NCI-H226 (cell line): ENCODE measurements at places on chromosomes 5 and 9.

DNA sequence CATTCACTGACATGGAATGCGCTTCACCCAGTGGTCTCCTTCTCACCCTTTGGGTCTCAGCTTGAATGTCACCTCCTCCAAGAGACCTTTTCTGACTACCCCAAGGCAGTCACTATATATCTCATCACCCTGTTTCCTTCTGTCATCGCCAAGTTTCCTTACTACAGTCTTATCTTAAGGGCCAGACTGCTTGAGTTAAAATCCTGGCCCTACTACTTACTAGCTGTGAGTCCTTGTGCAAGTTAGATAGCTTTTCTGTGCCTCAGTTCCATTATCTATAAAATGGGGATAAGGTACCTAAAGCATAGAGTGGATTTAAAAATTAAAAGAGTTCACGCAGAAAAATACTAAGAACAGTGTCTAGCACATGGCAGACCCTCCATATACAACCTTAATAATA lies 132.4 kb downstream of the GABBR2 start:
- no peak for DNase-seq

DNA sequence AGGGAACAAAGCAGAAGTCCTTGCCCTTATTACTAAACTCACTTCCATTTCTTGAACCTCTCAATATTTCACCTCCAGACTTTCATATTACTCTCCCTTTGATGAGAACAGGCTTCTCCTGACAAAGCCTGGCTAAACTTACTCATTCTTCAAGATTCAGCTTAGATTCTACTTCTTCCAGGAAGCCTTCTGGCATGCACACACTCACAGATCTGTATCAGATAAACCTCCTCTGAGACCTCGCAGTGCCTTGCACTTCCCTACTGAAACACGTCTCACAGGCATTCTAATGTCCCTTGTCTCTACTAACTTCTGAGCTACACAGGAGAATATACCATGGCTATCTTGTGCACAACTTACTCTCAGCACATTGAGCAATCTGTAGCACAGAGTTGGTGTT lies 16.6 kb upstream of the PAPPA start:
- no peak for DNase-seq

GRCh38 chr9:71357346-71357745 lies 235.9 kb upstream of the TRPM3 start:
- DNase-seq, result no peak

DNA sequence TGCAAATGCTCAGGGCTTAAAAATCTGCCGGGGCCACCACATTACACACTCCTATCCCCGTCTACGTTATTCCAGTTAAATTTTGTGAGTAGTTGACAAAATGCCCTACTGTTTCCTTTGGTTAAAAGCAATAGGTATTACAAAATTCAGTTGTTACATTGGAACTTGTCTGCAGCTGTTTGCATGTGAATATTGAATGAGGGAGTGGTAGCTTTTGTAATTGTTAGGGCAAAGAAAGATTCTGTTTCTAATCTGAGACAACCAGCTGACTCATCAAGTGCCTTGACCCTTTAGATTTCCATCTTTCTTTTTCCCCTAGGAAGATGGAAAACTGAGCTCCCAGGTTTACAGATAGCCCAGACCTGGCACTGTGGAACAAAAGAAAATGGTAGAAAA lies 30.2 kb downstream of the MAML1 start:
- DNase-seq, result no peak

- no peak for DNase-seq
Observed at GRCh38 chr5:78500871-78501270, 140.5 kb downstream of the SCAMP1 start.

GRCh38 chr5:160271396-160271795 lies 41.0 kb downstream of the CCNJL start:
- DNase-seq, result no peak

GRCh38 chr5:127916885-127917573 lies 166.5 kb upstream of the SLC12A2 start:
- DNase-seq, result no peak

GRCh38 chr9:70340572-70340971 lies 73.9 kb downstream of the KLF9 start:
- no peak for DNase-seq

DNA sequence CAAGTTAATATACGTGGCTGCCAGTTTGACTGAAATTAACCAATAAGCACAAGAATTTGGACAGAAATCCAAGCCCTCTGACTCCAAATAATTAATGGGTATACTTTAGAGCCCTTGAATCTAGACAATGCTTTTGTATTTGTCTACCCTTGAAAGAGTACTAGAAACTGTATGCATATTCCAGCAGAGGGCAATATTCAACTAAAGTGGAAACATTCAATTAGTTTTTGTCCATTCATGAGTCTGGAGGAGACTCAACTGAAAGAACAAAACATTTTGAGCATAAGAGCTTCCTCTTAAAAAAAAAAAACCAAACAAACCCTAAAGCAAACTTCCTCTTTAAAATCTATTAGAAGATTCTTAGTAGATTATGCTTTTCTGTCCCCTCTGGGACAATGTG lies 157.8 kb downstream of the ARHGEF28 start:
- no peak for DNase-seq

- DNase-seq, result no peak
Observed at GRCh38 chr9:123787416-123787815, 142.5 kb downstream of the DENND1A start.

GRCh38 chr5:109753279-109753678 lies 63.6 kb downstream of the MAN2A1 start:
- DNase-seq, result no peak

DNA sequence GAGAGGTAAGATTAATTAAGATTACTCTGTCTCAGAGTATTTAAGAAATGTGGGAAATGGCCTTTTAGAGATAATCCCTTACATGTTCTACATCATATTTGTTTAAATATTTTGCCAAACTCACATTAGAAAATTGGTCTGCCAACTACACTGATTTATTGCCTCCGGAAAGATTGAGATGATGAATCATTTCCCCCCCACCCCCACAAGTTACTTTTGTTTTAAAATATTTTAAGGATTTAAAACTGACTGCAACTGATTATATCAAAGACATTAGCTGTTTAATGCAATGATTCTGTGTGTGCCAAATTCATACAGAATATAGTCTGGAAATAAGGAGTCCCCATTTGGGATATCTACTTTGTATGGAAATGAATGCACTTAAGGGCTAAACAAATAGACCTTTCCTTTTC lies 674.4 kb downstream of the PRR16 start:
- DNase-seq, result peak; percentile 22

DNA sequence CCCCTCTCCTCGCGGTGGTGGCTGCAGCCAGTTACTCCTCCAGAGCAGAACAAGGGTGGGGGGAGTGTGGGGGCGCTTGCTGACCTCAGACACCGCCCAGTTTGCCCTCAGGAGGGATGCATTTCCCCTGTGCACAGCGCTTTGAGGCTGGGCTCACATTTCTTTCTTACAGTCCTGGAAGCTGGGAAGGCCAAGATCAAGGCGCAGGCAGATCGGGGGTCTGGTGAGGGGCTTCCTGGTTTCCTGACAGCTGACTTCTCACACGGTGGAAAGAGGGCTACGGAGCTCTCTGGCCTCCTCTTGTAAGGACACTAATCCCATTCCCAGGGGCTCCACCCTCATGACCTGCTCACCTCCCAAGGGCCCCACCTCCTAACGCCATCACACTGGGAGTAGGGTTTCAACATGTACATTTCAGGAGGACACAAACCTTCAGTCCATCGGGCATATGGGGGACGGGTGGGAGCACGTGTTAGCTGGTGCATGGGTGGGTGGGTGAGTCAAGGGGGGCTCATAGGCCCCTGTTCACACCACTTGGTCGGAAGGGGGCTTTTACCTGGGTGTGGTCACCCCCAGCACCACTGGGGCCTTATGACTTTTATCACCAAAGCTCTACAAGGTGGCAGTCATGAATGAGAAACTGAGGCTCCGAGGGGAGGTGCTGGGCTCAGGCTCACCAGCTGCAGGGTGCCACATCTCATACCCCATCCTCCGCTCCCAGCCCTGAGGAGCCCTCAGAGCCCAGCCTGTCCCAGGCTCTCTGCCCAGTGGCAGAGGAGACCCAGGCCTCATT lies 7.7 kb upstream of the SCGB3A1 start:
- no peak for DNase-seq

DNA sequence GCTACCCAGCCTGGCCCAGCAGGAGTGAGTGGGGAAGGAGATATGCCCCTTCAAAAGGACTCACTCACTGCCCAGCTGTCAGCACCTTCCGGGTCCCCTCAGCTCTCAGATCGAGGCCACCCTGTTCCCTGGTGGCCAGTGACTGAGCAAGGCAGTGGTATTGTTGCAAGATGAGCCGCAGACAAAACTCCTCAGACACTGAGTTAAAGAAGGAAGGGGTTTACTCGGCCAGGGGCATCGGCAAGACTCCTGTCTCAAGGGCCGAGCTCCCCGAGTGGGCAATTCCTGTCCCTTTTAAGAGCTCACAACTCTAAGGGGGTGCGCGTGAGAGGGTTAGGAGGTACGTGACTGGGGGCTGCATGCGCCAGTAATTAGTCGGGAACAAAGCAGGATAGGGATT lies 9.7 kb upstream of the N4BP3 start:
- no peak for DNase-seq
